Left cardiac atrium (tissue), 4 donors: ENCODE measurements at places on chromosomes 16 and 17. TPM values are rescaled to one million over a fixed set of nuclear protein-coding genes. Genes with fewer than 3 reads are reported as not detected.

The ARL5C gene
- total RNA-seq = not detected

The CBX2 gene
- 3.5 TPM for total RNA-seq

The BOLA2B gene
- total RNA-seq = 71.4 TPM

The SECTM1 gene
- 6.6 TPM for total RNA-seq

The CDH1 gene
- total RNA-seq = 0.03 TPM

The SLC39A11 gene
- total RNA-seq = 11.3 TPM

The ZP2 gene
- total RNA-seq = not detected

The OR3A3 gene
- total RNA-seq = not detected

The SP2 gene
- total RNA-seq = 12.6 TPM

The SSTR5 gene
- total RNA-seq = 1.3 TPM

The AANAT gene
- total RNA-seq = not detected

The GPR142 gene
- 0.15 TPM for total RNA-seq

- no peak for DNase-seq
These were observed 1033.6 kb downstream of the CDH8 start for GRCh38 chr16:61002479-61003204.

- no peak for DNase-seq
These were observed 69.3 kb downstream of the ABR start for GRCh38 chr17:1110541-1110861.

- no peak for DNase-seq
These were observed 310.1 kb downstream of the CDH8 start for GRCh38 chr16:61726125-61726524.

DNA sequence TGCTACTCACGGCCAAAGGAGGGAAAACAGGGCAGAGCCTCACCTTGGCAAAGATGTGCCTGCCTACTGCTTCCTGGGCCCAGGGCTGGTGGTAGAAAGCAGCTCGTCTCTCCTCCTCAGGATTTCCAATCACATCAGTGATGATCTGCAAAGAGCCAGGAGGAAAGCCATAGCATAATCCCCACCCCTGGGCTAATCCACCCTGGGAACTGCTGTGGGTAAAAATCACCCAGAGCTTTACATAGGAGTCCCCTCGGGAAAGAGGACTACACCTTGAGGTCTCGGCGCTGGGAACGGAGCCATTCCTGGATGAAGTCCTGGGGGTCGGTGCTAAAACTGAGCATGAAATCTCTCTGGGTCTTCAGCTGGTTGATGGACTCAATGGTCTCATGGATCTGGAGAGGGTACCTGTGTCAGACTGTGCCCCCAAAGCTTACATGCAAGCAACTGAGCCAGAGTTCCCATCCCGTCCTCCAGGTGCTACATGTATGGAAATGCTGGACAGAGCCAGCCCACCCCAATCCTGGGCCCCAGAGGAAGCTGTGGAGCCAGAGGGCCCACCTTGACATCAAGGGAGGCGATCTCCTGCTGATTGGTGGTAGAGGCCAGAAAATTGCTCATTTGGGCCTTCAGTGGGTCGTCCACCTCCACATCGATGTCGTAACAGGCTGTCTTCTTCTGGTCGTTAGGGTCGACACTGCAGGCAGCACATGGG is 5.7 kb upstream of the FTSJ3 start:
- no peak for DNase-seq

- DNase-seq = no peak
These were observed at the start of gene IGF2BP1 for GRCh38 chr17:48997103-48997826. TSS of gene IGF2BP1 (plus strand) at chr17:48997385. CDS start at chr17:48997746, 361 bp downstream.

- DNase-seq = no peak
These were observed 64.2 kb downstream of the STH start for GRCh38 chr17:46063241-46063640.

DNA sequence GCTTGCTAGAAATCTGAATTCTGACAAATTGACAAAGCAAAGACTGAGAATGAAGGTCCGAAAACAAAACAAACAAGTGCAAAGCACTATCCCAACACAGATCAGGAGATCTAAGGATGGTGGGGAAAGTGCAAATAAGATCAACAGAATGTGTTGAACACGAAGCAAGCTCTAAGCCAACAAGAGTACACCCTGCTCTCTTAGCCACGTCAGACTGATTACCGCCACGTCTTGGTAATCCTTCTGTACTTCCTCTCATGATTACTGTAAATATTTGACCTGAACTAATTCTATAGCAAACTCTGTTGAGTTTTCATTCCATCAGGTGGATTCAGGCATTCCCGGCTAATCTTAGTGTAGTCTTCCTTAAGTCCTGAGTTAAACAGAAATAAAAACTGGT is 34.3 kb upstream of the ERCC4 start:
- DNase-seq = no peak

DNA sequence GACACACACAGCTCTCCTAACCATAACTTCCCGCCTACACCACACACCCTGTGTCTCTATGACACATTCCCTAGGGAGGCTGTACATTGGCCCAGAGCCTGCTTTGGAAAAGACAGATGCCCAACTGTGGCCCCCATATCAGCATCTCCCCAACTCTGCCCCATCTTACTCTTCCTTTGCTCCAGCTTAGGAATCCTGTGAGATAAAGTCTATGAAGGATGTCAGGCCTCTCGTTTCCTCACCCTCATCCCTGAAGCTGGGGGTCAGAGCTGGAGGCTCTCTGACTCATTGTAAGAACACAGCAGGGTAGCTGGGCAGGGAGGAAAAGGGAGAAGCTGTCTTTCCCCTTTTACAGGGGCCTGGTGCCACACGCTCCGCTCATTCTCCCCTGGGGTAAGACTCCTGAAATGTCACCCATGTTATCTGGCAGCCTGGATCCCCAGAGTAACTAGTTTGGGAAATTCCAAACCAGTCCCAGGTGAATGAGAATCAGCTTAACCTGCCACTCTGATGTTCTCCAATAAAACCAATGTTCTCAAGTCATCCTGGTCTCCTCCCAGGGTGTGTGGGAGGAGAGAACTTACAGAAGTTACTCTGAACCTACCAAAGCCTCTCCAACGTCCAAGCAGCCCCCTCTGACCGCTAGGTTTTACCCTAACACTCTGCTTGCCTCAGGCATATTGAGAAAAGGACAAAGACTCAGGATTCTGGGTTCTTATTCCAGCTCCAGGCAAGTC is 2.8 kb downstream of the RAPGEFL1 start:
- DNase-seq = no peak

DNA sequence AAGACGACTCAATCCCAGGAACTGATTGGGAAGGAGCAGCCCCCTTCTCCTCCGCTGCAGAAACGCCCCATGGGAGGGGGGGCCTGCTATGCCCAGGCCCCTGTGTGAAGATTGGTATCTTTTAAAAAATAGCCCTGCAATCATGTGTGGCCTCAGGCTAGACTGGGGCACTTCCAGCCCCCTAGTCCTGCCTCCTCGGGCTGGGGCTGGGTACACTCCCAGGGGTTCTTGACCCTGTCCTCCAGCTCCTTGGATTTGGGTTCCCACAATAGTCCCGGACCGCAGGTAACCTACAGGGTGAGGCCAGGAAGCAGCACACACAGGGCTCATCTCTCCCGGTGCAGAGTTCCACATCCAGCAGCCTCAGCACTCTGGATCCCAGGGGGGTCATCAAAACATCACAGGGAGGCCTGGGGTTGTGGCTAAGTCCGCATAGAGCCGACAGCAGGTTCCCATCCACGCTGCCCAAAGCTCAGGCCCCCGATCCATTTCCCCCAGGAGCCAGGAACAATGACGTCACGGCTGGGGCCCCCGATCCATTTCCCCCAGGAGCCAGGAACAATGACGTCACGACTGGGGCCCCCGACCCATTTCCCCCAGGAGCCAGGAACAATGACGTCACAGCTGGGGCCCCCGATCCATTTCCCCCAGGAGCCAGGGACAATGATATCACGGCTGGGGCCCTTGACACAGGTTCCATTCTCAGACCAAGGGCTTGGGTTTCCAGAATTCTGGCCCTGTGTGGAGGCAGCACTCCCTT is 202.4 kb downstream of the IRF8 start:
- no peak for DNase-seq

- DNase-seq = peak; percentile 55
These were observed 12.4 kb upstream of the YWHAE start for GRCh38 chr17:1412185-1413110.

- no peak for DNase-seq
These were observed 21.1 kb downstream of the RAB40B start for GRCh38 chr17:82677353-82677925.

DNA sequence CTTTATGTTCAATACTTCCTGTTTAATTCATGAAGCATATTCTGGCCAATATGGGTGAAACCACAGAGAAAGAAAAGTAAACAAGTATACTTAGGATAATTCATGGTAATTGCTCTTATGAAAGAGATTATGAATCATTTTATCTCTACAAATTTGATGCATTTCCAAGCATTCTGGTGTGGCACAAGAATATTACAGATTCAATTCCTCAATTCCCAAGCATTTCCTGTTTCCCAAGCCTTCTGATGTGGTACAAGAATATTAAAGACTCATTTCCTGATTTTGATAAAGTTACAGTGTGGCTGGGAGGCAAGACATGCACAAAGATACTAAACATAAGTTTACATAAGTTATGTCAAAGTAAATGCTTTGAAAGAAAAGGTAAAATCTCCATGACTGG is 126.1 kb upstream of the NUDT7 start:
- no peak for DNase-seq

DNA sequence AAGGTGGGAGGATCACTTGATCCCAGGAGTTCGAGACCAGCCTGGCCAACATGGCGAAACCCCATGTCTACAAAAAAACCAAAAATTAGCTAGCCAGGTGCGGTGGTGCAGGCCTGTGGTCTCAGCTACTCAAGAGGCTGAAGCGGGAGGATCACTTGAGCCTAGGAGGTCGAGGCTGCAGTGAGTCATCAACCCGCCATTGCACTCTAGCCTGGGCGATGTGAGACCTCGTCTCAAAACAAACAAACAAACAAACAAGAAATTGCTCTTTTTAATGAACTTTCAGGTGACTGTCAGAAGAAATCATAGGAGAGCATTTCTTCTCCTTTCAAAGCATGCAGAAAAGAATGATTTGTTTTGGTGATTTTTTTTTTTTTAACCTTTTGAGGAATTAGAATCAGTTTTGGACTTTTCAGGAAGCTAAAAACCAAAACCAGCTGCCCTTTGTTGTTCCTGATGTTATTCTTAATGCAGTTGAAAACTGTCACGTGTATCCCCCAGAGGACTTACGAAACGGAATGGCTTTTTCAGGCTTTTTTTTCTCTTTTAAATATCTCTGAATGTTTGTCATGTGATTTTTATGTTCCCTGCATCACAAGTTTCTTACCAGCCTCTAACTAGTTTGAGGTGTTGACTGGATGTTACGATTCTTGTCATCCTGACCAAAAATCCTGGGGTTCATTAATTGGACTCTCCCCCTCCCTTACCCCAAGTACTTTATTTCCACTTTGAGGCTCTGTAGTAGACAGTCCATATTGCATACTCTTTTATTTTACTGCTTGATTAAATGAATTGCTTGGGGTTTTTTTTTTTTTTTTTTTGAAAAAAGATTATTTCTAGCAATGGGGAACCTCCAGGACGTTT is 34.1 kb downstream of the SNX29 start:
- DNase-seq = no peak

DNA sequence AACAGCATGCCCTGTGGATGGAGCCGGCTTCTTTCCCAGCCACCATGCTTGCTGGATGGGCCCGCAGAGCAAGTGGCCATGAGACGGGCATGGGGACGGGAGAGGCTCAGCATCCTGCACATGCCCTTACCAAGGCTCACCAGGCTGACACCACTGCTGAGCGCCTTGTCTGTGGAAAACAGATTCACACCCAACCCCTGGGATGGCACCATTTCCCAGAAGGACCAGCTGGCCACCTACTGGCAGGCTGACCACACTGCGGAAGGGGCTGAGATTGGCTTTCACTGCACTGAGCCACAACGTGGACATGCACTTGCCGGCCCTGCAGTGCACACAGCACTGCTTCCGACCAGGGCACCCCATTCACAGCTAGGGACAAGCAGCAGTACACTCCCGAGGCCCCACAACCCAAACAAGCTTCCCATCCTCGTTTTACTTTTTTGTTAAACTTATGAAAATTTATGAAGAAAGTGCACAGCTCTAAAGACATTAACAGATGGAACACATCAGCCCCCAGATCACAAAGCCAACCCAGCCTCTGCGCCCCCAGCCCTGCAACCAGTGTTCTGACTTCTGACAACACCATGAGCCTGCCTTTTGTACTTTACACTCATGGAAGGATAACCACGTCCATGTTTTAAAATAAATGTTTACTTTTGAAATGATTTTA is 13.9 kb upstream of the KRTAP17-1 start:
- no peak for DNase-seq

DNA sequence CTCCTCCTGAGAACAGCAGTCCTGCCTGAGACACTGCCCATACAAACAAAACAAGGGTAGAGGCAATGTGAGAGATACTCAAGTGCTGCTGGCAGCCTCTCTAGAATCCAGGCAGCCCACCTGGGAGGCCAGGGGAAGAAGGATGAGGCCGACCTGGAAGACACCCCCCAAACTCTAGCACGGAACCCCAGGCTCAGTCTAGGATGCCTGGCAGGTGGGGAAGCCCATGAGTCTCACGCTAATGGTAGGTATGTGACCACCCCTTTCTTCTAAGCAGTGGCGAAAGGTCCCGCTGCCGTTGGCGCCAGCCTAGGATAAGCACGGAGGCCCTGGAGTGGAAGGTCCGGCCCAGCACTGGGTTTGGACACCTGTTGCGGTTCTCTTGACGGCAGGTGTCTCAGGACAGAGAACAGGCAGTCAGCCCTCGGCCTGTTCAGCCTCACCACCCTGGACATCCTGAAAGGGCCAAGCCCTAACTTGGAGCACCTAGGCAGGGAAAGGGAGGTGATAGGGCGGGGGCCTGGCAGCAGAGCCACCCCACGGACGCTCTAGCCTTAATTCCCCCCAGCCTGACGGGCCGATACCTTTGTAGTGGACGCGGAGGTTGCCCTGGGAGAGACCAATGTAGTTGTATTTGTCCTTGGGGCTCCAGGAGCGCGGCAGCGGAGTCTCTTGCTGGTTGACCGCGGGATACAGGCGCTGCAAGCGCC is 487 bp downstream of the RANBP10 start:
- DNase-seq = peak; percentile 30

DNA sequence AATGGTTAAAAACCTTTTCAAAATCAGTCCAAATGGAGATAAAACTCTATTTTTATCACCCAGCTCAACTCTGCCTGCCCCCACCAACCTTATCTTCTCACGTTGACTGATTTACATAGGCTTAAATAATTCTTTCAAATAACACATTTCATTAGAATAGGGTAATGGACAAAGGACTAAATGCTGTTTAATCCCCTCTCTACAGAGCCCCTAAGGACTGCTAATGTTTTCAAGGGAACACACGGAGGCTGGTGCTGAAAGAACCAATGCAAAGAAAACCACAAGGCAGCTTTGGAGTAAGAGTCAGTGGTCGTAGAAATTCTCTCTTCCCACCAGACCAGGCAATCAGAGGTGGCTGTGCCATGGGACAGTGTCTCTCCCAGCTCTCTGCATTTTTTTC is 445.7 kb upstream of the MAF start:
- no peak for DNase-seq
